Sigmoid colon (tissue), 7 donors: ENCODE measurements at places on chromosomes 5 and 9. TPM values are rescaled to one million over a fixed set of nuclear protein-coding genes. Genes with fewer than 3 reads are reported as not detected.
A peak's percentile ranks its signal among the peaks of the same experiment; 100 is the strongest.

Gene AQP7
- total RNA-seq, result 2.8 TPM

Gene ITGA2
- total RNA-seq, result 1.9 TPM

Gene DMGDH
- total RNA-seq, result 1.8 TPM

DNA sequence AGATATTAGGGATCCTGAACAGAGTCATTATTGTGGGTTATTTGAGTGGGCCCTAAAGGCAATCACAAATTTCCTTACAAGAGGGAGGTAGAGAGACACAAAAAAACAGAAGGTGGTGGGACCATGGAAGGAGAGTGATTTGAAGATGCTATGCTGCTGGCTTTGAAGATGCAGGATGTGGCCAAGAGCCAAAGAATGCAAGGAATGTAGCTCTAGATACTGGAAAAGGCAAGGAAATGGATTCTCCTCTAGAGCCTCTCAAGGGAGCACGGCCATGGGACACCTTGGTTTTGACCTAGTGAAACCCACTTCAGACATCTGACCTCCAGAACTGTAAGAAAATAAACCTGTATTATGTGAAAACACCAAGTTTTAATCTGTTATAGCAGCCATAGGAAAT lies 53.8 kb downstream of the TTC39B start:
- no peak overlapping the region for H3K27ac ChIP-seq
- H3K36me3 ChIP-seq, result no peaks in the 10 kb centered on the region
- H3K4me3 ChIP-seq, result no peak overlapping the region
- peaks cover 13% of the 10 kb centered on the region for H3K4me1 ChIP-seq

DNA sequence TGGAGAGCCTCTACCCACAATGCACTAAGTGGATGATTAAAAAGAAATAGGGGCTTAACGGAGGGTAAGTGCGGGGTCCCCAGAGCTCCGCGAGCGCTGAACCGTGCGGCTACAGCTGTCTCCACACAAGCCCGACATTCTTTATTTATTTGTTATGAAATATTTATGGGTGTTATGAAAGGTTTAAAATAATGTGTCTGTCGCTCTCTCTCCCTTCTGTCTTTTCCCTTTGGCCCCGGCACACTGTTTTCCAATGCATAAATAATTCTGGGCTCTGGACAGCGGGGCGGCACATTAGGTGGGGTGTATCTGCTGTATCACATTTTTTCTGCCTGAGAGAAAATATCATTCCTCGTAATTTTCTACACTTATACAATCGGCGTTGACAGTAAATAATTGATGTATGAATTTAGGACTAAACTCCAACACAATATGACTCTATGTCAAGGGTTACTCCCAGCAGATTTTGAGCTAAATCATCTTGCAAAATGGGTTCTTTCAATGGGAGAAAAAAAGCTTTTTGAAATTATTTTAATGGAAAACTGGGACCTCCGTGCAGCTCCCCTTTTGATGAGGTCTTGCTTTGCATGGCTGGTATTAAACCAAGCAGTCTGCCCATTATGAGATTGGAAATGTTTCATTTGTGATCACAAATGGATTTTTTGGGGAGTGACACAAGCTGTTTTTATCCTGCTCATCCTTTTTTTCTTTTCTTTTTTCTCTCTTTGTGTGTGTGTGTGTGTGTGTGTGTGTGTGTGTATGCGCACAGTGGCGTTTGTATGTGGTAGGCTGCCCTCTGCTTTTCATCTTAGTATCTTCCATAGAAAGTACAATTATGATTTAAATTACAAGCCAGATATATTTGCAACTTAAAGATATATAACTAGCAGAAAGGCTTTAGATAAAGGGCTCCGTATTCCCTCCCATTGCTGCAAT lies 370.6 kb upstream of the IRX4 start:
- H3K27ac ChIP-seq, result no peak overlapping the region
- no peak overlapping the region for H3K4me3 ChIP-seq
- no peaks in the 10 kb centered on the region for H3K4me1 ChIP-seq
- H3K36me3 ChIP-seq, result no peaks in the 10 kb centered on the region
- DNase-seq, result no peak
- H3K27me3 ChIP-seq, result no peaks in the 10 kb centered on the region

Gene CAMK2A
- total RNA-seq, result 2.1 TPM

Gene ESM1
- not detected for total RNA-seq

Gene ELL2
- total RNA-seq, result 28.6 TPM

DNA sequence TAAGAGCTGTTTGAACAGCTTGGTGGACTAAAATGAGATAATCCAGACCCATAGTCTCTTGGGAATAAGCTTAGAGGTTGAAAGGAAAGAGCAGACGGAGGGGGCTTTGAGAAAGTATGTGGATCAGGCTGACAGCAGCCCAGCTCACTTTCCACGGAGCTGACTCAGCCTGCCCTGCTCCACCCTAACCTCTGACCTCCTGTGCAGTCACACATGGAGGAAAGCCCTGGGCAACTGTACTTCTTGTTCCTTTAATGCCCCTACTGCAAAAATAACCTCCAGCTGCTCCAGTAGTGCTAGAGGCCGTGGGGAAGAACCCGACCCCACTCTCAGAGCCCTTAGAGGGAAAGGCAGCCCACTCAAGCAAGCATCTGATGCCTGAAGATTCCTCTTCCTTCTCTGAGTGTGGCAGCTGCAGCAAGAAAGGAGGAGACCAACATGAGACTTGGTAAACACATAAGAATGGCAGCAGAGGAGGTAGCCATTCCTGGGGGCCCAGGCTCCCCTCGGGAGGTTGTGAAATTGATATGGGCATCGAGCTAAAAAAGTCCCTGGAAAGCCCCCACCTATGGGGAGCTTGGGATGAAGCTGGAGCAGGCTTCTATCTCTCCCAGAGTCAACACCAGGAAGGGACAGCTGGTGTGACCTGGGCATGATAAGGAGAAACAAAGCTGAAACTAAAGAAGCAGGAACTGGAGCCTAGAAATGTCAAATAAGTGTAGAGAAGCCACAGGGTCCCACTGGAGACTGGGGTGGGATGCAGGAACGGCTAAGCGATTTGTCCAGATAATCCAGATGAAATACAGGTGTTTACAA lies 204.3 kb downstream of the PIK3R1 start:
- no peaks in the 10 kb centered on the region for H3K36me3 ChIP-seq
- no peak for DNase-seq
- H3K4me3 ChIP-seq, result no peak overlapping the region
- H3K27me3 ChIP-seq, result no peaks in the 10 kb centered on the region
- H3K4me1 ChIP-seq, result peaks cover 18% of the 10 kb centered on the region

Gene ANKRD31
- under 0.01 TPM for total RNA-seq

- H3K4me1 ChIP-seq, result peaks cover 42% of the 10 kb centered on the region
- H3K4me3 ChIP-seq, result no peak overlapping the region
- no peak for DNase-seq
- no peaks in the 10 kb centered on the region for H3K36me3 ChIP-seq
- peak overlapping the region; percentile 79 for H3K27ac ChIP-seq
Observed at GRCh38 chr5:166991601-166992000, 1299.8 kb upstream of the WWC1 start.

DNA sequence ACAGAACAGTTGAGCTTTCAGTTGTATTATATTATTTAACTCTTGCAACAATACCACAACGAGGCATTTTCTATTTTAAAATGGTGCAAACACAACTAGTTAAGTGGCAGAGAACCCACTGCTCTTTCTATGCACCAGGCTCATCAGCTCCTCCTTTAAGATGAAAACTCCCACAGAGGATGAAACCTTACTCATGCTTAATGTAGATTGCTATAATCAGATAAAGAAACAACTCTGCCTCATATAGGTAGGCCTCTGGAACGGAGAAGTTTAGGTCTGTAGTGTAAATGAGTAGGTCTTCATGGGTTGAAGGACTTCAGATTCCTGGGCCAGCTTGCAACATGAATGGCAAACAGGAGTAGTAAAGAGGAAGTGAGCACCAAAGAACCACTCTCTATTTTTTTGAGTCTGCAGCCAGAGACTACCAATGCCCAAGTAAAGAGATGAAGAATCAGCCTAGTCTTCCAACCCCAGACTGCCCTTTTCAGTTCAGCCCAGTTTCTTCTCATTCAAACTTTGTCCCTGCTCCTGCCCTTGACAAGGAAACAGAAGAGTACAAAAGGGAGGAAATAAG lies 33.9 kb downstream of the HACD4 start:
- DNase-seq, result no peak
- H3K36me3 ChIP-seq, result no peaks in the 10 kb centered on the region
- H3K27me3 ChIP-seq, result no peaks in the 10 kb centered on the region
- no peak overlapping the region for H3K4me3 ChIP-seq
- peaks cover 28% of the 10 kb centered on the region for H3K4me1 ChIP-seq

- no peaks in the 10 kb centered on the region for H3K27me3 ChIP-seq
- no peaks in the 10 kb centered on the region for H3K4me1 ChIP-seq
- no peaks in the 10 kb centered on the region for H3K36me3 ChIP-seq
- no peak for DNase-seq
Observed at GRCh38 chr9:111700776-111701175, 39.4 kb downstream of the GNG10 start.

Gene EPB41L4A
- total RNA-seq, result 75.3 TPM

GRCh38 chr5:73189871-73190376 lies 16.9 kb downstream of the TMEM174 start:
- peaks cover 7% of the 10 kb centered on the region for H3K4me1 ChIP-seq
- DNase-seq, result no peak
- H3K27ac ChIP-seq, result no peak overlapping the region
- no peak overlapping the region for H3K4me3 ChIP-seq

DNA sequence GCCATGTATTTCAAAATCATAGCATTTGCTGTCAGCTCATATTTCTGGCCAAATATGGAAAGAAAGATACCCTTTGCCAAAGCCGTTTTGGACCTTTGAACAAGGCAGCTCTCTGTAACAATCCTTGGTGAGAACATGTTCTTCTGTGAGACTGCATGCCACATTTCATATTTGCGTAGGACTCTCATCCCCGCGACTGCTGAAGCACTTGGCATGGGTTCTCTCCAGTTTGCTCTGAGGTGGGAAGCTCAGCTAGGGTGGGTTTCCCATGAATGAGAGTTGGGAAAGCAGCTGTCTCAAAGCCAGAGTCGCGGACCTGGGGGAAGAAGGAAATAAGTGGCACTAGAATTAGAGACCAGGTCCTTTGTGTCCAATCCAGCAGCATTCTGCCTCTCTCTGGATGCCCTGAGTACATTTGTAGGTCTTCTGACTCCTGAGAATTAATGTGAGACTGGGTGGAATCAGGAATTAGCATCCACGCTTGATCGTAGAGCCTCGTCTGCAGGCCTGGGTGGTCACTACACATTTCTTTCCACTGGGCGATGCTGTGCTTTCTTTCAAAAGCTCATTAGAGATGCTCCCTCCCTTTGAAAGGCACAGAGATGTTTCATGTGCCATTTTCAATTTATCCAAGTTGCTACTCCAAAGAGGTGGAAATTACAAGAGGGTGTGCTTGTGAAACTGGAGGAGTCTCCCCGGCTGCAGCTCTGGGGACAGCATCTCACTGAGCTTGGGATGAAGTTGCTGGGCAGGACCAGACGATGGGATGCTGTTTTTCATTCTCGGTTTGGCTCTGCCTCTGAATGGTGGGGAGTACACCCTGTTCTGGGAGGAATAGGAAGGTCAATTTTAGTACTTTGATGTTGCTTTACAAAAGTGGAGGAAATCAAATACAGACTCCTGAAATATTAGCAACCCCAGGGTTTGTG lies 197.2 kb downstream of the GADD45G start:
- no peak overlapping the region for H3K27ac ChIP-seq
- no peaks in the 10 kb centered on the region for H3K27me3 ChIP-seq
- H3K36me3 ChIP-seq, result no peaks in the 10 kb centered on the region
- peaks cover 9% of the 10 kb centered on the region for H3K4me1 ChIP-seq
- no peak overlapping the region for H3K4me3 ChIP-seq

GRCh38 chr9:29289365-29289764 lies 1716.1 kb upstream of the C9orf72 start:
- H3K27me3 ChIP-seq, result no peaks in the 10 kb centered on the region
- DNase-seq, result no peak
- no peak overlapping the region for H3K4me3 ChIP-seq
- H3K4me1 ChIP-seq, result no peaks in the 10 kb centered on the region

DNA sequence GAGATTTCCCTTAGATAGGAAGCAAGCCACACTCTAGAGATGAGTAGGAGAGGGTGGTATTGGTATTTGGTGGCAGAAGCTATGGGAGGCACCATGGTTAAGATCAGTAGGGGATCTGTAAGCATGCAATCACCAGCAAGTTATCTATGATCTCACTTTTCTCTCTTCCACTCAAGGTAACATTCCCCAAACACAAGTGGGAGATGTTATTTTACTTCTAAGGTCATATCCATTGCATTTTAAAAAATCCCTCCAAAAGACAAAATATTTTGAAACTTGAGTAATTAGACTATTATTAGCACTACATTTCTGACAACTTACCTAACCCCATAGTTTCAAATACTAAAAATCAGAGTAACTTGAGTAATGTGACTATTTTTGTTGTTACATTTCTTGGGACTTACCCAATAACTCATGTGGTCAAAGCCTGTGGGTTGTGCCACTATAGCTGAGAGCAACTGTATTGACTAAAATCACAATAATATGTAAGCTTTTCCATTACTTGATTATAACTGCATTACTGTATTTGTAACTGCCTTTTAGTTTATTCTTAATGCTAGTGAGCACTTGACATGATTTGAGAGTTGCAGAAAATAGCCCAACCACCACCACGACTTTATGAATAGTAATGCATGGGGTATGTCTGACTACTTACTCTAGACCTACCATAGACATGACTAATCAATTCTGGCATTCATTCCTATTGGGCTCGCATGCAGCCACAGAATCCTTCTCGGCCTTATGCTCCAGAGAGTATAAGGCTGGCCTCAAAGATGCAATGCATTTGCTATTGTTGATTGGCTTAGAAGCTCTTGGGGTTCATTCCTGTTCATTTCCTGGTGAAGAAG lies 264.7 kb downstream of the TRIM32 start:
- no peaks in the 10 kb centered on the region for H3K4me1 ChIP-seq
- no peaks in the 10 kb centered on the region for H3K36me3 ChIP-seq
- H3K27ac ChIP-seq, result no peak overlapping the region
- H3K4me3 ChIP-seq, result no peak overlapping the region
- DNase-seq, result no peak

DNA sequence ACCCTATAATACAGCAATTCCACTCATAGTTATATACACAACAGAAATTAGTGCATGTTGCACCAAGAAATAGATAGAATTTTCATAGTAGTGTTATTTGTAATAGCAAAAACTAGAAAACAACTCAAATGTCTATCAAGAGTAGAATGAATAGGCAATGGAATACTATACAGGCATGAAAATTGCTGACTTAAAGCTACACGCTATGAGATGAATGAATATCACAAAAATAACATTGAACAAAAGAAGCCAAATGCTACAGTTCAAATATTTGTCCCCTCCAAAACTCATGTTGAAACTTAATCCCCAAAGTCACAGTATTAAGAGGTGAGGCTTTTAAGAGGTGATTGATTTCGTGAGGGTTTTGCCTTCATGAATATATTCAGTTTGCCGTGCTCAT lies 215.1 kb downstream of the FRMD3 start:
- H3K4me3 ChIP-seq, result no peak overlapping the region
- H3K4me1 ChIP-seq, result no peaks in the 10 kb centered on the region

- no peak overlapping the region for H3K27ac ChIP-seq
- H3K27me3 ChIP-seq, result peaks cover 95% of the 10 kb centered on the region
- H3K4me1 ChIP-seq, result peaks cover 15% of the 10 kb centered on the region
- H3K4me3 ChIP-seq, result peak overlapping the region; percentile 35
- no peaks in the 10 kb centered on the region for H3K36me3 ChIP-seq
- DNase-seq, result peak; percentile 71
Observed at GRCh38 chr5:93603793-93604643, 21.0 kb downstream of the NR2F1 start.

DNA sequence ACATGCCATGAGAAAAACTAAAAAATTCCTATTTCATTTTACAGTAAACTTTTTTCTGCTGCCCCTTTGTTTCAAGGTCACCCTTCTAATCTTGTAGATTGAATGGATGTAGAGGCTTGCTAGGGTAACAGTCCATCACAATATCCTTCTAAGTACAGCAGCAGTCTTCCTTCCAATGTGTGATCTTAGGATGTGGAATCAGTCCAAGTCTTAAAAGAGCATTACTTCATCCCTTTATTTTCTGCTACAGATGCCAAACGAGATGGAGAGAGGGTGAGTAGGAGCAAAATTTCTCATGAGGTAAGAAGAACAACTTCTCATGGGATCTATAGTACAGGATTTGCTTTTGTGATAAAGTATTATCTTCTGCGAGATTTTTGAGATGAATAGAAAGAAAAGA lies 704 bp upstream of the IL33 start:
- H3K36me3 ChIP-seq, result no peaks in the 10 kb centered on the region
- H3K27ac ChIP-seq, result peak overlapping the region; percentile 79
